ENCODE measurements at places on chromosomes 16 and 17.
A peak's percentile ranks its signal among the peaks of the same experiment; 100 is the strongest.

DNA sequence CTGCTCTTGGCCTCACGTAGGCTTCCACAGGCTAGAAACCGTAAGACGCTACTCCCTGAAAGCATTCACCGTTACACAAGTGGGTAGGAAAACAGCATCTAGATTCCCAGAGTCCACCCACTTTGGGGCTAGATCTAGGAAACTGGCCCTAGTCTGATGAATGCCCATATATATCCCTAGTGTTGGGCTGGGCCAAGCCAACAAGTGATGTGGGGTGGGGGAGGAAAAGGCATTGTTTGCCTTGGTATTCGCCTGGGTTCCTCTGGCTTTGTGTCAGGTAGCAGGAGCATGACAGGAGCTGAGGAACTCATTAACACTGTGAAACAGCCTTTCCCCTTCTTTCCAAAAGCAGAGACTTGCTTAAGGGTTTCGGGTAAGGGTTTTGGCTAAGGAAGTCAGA lies 112.4 kb downstream of the SMG6 start:
- DNase-seq = no peak

GRCh38 chr17:38815576-38816193 lies 9.4 kb downstream of the CWC25 start:
- DNase-seq = no peak

- DNase-seq = no peak
Observed at GRCh38 chr16:31871510-31871909, 2.1 kb upstream of the ZNF267 start.

DNA sequence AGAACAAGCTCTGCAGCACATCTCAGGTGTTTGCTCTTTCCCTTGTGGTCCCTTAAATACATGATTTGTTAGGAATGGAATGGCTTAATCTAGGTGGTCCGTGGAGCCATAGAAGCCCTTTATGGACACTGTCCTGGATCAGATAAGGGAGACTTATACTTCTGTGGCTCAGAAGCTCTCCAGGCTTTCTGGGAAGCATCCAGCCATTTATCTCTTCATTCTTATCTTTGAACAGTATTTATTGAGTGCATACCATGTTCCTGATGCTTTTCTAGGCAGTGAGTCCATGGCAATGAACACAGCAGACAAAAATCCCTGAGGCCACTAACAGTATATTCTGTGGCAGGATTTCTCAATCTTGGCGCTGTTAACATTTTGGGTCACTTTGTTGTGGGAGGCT lies 474.5 kb upstream of the EEF2KMT start:
- DNase-seq = no peak

GRCh38 chr17:8803531-8804420 lies 4.6 kb upstream of the MFSD6L start:
- no peak for DNase-seq

GRCh38 chr17:17691468-17692263 lies 10.4 kb downstream of the RAI1 start:
- DNase-seq = no peak

GRCh38 chr17:57924677-57925076 lies 30.5 kb downstream of the CUEDC1 start:
- no peak for DNase-seq

GRCh38 chr17:33024688-33025486 lies 33.2 kb downstream of the SPACA3 start:
- no peak for DNase-seq

GRCh38 chr17:75742337-75742736 lies 21.1 kb downstream of the ITGB4 start:
- DNase-seq = no peak

DNA sequence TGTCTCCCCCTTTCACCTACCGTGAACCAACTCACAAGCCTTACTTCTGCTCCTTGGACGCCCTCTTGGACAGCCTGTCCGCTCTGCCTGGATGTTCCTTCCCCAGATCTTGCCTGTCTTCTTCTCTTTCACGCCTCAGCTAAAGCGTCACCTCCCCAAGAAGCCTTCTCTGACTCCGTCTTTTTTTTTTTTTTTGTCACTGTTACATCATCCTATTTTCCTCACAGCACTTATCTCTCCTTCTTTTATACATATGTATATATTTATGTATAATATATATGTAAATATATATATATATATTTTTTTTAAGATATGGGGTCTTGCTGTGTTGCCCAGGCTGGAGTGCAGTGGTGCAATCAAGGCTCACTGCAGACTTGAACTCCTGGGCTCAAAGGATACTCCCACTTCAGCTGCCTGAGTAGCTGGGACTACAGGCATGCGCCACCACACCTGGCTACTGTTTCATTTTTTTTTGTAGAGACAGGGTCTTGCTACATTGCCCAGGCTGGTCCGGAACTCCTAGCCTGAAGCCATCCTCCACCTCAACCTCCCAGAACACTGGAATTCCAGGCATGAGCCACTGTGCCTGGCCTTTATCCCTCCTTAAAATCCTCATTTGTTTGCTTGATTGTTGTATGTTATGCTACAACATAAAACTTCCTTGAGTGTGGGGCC lies 16.5 kb upstream of the AKTIP start:
- no peak for DNase-seq

- no peak for DNase-seq
Observed at GRCh38 chr16:10623059-10623458, 42.7 kb upstream of the EMP2 start.

DNA sequence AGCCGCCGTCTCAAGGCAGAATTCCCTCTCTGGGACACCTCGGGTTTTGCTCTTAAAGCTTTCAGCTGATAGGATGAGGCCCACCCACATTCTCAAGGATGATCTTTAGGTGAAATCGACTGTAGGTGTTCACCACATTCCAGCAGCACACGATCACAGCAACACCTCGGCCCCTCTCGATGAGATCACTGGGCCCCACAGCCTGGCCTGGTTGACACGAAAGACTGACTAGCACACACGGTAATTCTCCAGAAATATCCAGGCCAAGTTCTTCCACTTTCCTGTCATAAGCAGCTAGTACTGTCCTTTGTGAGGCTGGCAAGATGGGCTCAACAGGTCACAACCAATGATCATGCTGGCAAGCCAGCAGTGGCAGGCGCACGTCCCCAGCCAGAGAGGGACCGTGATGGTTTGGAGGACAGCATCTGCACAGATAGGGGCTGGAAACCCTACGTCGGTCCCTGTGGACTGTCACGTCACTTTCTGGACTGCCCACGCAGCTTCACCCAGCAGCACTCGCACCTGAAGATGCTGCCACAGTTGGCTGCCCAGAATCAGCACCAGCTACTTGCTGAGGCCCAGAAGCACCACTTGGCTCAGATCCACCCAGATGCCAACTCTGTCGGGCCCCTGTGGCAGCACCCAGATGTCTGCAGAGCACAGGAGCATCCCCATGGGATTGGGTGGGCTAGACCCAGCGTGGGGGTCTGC lies 17.4 kb downstream of the TMC6 start:
- no peak for DNase-seq

DNA sequence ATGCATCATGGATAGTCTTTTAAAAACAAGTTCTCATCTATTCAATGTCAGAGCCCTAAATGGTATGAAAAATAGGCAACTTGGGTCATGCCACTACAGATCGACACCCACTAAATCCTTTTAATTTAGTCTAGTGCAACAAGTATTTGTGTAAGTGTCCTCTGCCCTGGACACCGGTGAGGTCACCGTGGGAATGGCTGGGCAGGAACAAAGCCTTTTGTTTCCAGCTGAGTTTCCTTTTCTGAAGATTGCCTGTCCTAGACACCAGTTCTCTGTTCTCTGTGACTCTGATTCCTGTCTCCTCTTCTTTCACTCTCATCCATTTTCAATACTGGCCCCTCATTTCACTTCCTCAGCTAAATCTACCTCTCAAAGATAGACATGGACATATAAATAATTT lies 446.5 kb downstream of the MAF start:
- DNase-seq = no peak

DNA sequence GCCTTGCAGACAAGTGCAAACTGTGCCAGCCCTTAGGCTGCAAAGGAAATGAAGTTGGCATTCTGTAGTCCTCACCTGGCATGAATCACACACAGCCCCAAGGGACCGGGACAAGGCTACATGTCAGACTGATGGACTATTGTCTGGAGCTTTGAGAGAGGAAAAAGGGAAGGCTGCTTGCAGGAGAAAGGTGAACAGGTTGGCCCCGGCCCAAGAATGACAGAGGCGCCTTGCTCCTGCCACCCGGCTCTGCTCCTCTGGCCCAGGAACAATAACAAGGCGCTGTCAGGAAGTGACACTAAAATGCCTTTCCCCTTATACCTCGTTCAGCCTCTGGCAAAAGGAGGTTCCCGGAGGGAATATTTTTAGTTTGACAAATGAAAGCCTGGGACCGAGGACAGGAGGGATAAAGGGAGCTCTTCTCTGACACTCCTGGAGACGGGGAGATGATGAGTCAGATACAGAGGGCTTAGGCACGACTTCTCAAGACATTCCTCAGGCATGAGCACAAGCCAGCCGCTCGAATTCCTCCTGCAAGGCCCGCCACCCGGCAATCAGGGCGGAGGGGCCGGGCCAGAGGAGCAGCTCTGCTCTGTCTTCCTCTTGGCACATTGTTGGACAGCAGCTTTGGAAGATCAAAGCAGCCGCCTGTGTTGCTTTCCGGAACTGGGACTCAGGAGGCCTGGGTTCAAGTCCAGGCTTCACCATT lies 105.8 kb downstream of the NOG start:
- DNase-seq = peak; percentile 92

- no peak for DNase-seq
Observed at GRCh38 chr17:17126131-17127110, 79.7 kb downstream of the PLD6 start.

All from BJ (cell line).